ENCODE measurements at places on chromosomes 13 and 19.

GRCh38 chr19:39304185-39304513 is 7.9 kb downstream of the IFNL1 start:
- DNase-seq, result no peak

GRCh38 chr13:21034603-21035191 is 26.7 kb downstream of the LATS2 start:
- no peak for DNase-seq

DNA sequence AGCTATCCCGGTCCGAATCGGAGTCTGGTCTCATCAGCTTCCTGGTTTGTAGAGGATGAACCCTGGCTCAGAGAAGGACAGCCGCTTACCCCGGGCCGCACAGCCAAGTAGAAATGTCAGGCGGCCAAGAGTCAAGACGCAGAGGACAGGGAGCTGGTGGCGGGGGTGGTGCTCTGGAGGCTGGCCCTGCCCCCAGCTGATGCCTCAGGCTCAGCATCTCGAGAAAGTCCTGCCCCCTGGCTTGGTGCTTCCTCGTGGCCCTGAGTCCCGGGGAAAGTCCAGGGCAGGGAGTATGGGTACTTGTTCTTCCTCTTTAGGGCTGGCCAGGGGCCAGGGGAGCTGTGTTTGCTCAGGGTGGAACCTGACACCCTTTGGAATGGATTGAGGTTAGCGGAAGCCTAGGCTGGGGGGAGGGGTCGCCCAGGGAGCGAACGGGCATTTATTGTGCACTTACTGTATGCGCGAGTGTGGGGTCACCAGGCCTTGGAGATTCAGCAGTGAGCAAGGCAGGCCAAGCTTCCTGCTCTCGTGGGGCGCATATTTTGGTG is 2.2 kb downstream of the TJP3 start:
- DNase-seq, result peak; percentile 32

- peak; percentile 83 for DNase-seq
Measured at GRCh38 chr19:35899547-35900214, 659 bp downstream of the NFKBID start.

- DNase-seq, result peak; percentile 23
Measured at GRCh38 chr19:35868823-35869326, 501 bp downstream of the APLP1 start.

- no peak for DNase-seq
Measured at GRCh38 chr19:45798995-45799517, 6.4 kb upstream of the DMWD start.

GRCh38 chr19:16330806-16331690 is 6.4 kb downstream of the KLF2 start:
- DNase-seq, result no peak

GRCh38 chr13:45662162-45662561 is 40.0 kb upstream of the CBY2 start:
- DNase-seq, result peak; percentile 66

- DNase-seq, result no peak
Measured at GRCh38 chr13:32116210-32116609, 84.6 kb downstream of the FRY start.

DNA sequence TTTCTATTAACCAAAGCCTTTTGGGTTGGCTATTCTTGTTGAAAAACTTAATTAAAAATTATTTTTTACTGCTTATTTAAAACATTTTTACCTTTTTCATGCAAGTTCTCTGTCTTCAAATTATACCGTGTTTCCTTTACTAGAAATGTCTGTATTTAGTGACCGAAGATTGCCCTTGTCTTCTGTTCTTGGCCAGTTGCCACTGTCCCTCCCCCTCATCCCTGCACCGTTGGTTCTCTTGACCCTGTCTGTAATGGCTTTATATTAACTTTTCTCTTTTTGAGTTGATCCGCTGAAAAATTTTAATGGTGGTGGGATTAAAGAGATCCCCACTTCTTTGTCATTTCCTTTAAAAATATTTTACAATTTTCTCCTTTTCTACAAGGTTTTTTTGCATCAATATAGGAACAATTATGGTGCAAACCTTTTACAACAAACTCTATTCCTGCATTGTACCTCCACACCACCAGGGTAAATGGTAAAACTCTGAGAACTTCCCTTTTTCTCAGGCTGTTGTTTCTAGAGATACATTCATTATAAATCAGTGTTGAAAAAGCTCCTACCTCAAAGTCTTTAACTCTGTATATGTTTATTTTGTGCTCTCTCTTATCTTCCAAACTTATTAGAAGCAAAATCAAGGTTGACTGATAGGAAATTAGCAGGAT is 12.9 kb upstream of the RNF113B start:
- DNase-seq, result no peak

DNA sequence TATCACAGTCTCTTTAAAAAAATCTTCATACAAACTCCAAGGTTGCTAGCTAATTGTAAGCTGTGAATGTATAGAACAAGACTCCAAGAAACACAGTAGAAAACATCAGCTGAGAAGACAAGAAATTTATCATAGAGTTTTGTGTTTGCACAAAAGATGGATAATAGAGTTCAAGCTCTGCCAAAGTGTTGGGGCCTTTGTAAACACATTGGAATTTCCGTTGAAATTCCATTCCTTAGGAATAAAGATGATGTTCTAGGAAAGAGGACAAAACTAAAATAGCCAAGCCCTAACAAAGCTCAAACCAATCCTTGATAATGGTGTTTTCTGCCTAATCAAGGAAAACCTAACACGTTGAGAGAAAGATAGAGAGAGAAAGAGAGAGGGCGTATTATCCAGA is 20.6 kb downstream of the LRRC63 start:
- no peak for DNase-seq

DNA sequence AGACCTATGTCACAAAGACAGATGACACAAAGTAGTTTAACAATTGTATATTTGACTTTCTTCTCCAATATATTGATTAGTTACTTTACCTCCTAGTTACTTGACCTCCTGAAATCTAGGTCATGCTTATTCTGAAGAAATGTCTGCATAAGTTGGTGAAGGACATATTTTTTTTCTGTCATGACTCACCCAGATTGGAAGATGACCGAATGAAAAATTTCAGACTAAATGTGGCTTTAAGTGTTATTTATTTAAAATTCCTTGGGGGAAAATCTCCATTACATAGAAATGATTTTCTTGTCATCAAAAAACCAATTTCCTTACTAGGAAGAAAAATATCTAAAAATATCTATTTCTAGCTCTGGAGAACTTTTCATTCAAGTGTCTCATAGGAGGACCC is 217.1 kb downstream of the POSTN start:
- DNase-seq, result no peak

- peak; percentile 69 for DNase-seq
Measured at GRCh38 chr13:32639502-32640105, 53.4 kb downstream of the PDS5B start.

DNA sequence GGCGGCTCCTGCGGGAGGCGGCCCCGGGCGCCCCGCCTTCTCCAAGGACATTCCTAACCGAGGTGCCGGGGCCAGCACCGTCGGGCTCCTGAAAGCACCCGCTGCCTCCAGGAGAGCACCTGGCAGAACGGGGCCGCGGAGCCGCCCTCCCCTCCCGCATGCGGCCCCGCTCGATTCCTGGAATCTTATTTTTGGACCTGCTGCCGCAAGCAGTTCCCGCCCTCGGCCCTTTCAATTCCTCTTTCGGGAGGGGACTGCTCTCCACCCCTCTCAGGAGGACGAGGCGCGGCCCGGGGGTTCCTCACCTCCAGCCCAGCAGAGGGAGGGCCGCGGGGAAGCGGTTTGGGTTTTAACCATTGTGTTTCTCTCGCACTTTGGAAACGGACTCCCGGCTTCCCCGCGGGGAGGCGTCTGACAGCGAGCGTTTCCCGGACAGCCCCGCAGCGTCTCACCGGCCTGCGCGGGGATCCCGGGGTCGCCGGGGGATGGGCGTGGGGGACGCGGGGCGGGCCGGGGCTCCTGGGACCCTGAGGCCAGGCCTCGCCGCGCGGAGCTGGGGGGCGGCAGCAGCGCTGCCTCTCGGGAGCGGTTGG is 849 bp downstream of the GAS6 start:
- no peak for DNase-seq

DNA sequence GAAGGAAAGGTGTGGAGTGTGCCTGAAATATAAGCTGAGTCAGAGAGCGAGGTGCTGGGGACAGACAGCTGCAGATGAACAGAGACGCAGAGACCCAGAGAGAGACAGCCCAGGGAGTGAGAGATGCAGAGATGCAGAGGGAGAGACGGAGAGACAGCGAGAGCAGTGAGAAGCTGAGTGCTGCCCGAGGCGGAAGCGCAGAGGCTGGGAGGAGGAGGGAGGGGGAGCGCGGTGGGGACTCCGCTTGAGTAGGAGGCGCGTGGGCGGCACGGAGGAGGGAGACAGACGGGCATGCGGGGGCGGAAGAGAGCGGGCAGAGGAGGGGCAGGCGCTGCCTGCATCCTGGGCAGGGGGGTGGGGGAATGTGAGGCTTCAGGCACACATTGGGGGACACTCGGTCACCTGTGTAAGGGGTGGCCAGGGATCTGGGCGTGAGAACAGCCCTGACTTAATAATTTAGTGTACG is 25.7 kb downstream of the SLC8A2 start:
- no peak for DNase-seq

GRCh38 chr13:47945738-47946137 is 55.3 kb downstream of the SUCLA2 start:
- no peak for DNase-seq

- no peak for DNase-seq
Measured at GRCh38 chr13:110231348-110232047, 75.5 kb downstream of the COL4A1 start.

DNA sequence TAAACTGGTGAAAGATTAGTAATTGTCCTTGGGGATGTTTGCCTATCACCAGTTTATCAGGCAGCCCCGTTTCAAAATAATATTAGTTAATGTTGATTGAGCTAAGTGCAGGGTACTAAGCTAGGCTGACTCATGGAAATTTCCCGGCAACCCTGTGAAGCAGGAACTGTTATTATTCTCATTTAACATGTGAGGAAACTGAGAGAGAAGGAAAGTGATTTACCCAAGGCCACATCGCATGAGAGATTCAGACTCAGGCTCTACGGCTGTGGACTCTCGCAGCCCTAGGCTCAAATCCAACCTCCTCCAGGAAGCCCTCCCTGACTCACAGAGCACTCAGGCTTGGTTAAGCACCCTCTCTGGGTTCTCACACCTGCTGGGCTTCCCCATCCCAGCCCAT is 19.7 kb downstream of the CLPTM1 start:
- DNase-seq, result no peak
